ENCODE measurements at places on chromosomes 12 and 14.
A peak's percentile ranks its signal among the peaks of the same experiment; 100 is the strongest.

GRCh38 chr12:101172316-101172715 is 37.7 kb downstream of the SLC5A8 start:
- peak; percentile 10 for DNase-seq

GRCh38 chr12:71504476-71504875 is 64.9 kb downstream of the LGR5 start:
- no peak for DNase-seq

DNA sequence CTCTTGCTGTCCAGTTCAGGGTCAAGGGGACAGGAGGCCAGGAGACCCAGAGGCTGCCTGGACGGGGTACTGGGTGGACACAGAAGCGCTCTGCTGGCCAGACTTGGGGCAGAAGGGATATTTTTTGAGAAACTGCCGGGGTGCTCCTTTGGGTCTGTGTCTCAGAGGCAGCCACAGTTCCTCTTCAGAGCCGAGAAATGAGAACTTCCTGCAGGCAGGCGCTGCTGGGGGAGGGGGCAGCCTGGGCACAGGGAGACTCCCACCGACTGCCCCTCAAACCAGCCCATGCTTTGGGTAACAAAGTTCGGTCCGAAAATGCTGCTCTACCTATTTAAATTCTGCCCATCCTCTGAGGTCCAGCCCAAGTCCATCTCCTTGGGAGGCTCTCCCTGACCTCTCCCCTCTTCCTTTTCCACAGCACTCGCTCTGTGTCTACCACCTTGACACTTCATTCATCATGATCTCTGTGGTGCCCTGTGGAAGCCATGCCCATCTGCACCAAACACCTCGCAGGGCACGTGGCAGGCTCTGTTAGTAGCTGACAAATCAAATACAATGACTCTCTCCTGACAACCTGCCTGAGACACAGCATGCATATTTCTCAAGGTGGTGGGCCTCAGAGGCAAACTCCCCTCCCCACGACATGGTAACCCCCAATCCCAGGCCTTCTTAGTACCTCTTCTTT is 16.4 kb downstream of the HDAC7 start:
- no peak for DNase-seq

DNA sequence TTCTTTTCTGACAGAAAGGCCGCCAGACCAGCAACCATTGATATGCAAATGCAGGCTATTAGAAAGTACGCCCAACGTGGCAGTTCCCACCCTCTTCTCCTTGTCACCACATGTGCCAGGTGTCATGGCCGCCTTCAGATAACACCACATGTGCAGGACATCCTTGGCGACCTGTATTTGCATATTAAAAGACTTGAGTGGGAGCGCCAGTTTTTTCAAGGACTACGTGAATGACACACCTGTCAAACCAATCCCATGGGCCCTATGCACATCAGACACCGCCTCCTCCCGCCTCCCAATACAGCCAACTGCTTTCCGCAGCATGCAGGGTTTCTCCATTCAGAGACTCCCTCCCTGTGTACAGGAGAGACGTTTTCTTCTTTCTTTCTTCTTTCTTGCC is 318.6 kb upstream of the FAR2 start:
- DNase-seq: no peak

- DNase-seq: no peak
Observed at GRCh38 chr14:32667791-32668190, 270.9 kb upstream of the NPAS3 start.

GRCh38 chr14:106248321-106249192 is 722.2 kb downstream of the TMEM121 start:
- DNase-seq: no peak

GRCh38 chr14:33542338-33543287 is 408.3 kb downstream of the EGLN3 start:
- DNase-seq: no peak

DNA sequence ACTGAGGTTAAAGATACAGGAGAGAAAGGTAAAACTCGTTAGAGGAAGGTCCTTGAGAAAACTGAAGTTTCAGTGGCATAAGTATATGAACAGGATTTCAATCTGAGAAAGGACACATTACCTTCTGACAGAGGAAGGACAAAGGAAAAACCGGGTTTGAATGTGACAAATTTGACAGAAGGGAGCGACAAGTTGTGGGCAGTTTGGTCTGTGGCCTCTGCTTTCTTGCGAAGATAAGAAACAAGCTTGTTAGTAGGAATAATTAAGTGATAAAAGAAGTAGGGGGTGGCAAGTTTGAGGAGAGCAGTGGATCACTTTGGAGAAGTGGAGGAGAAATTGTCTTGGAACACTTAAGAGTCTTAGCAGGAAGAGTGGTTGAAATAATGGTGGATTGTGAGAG is 5.1 kb downstream of the MON2 start:
- DNase-seq: no peak

GRCh38 chr12:93552427-93552826 is 20.0 kb upstream of the SOCS2 start:
- no peak for DNase-seq

- DNase-seq: no peak
Observed at GRCh38 chr12:115619889-115620288, 657.6 kb downstream of the MED13L start.

DNA sequence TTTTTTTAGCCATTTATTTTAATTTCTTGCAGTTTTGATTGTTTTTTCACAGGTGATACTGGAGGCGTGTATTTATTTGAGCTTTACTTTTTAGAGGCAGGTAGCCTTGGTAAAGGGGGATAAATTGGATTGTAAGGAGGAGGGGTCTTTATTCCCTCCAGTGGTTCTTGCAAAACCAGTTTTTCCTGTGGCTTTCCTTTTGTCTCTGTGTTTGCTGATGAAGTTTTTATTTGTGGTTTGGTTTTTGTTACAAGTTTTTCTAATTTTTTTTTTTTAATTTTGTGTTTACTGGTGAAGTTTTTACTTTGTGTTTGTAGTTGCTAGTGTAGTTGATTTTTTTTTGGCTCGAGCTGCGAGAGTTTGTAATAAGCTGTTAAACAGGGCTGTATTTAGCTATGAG is 278.5 kb downstream of the PRKD1 start:
- no peak for DNase-seq

GRCh38 chr14:56199982-56200577 is 81.9 kb downstream of the PELI2 start:
- no peak for DNase-seq

- no peak for DNase-seq
Observed at GRCh38 chr12:106601031-106601430, 18.2 kb downstream of the RFX4 start.

- peak; percentile 67 for DNase-seq
Observed at GRCh38 chr14:68627868-68628604, 164.8 kb downstream of the ZFP36L1 start.

DNA sequence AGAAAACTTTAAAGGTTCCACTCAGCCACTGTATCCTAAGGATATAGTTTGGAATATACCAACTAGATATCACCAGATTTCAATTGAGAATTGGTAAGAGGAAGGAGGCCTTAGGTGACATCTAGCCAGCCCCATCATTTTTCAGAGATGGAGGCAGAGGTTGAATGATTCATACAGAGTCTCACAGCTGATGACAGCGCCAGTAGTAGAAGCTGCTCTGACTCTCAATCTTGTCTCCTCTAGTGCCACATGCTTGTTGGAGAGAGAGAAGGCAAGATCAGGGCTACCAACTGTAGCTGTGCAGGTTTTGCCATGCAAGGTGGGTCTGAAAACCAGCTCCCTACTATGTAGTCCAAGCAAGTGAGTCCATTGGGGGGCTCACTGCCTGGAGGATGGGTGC is 6.1 kb downstream of the FRMD6 start:
- peak; percentile 22 for DNase-seq

DNA sequence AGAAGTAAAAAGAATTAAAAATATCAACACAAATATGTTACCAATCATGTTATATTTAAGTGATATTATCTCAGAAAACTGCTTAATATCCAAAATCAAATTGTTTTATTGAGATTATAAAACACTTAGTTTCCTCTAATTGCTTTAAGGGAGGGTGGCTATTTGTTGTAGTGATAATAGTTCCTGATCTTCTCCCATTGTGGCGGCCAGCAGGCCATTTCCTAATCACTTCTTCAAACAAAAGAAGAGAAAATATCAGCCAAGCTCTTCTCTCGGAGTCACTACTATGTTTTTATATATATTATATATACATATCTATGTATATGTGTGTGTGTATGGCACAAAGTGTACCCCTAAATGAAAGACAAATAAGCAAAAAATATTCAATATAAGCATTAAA is 31.5 kb downstream of the ERO1A start:
- no peak for DNase-seq

DNA sequence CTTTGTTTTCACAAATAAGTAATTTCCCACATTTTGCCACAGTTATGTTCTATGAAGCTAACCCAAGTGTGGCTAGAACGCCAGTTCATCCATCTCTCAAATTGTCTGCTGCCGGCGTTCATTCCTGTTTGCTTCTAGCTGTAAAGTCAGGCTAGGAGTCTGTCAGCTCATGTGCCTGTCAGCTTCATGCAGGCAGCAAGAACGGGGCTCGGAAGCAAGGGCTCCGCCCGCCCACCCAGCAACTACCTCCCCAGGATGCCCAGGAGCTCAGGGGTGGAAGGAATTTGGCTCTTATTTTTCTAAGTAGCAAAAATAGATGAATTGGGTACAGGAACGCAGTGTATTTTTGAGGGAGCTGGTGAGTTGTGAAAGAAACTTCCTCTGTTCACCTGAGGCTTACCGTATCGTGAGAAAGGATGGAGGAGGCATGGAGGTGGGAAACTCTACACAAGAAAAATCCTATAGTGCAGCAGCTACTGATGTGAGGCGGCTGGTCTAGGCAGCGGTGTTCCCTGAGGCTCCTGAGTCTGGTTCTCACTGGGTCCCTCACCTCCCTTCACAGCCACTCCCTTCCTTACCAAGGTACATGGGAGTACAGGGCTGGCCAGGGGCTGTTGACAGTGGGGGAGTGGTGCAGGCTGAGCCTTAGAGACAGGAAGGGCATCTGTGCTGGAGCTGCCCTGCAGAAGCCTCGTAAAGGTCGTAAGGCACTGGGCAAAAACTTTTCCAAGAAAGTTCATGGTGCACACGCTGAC is 54.5 kb upstream of the AMN start:
- DNase-seq: no peak

GRCh38 chr14:33793398-33794110 is 157.3 kb downstream of the EGLN3 start:
- no peak for DNase-seq

DNA sequence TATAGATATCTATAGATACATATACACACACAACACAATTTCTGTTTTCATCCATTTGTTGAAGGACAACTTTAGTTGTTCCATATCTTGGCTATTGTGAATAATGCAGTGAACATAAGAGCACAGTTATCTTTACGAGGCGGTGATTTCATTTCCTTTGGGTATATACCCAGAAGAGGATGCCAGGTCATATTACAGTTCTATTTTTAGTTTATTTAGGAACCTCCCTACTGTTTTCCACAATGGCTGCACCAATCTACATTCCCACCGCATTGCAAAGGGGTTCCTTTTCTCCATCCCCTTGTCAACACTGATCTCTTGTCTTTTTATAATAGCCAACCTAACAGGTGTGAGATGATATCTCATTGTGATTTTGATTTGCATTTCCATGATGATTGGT is 143.4 kb upstream of the ARHGAP5 start:
- DNase-seq: no peak

DNA sequence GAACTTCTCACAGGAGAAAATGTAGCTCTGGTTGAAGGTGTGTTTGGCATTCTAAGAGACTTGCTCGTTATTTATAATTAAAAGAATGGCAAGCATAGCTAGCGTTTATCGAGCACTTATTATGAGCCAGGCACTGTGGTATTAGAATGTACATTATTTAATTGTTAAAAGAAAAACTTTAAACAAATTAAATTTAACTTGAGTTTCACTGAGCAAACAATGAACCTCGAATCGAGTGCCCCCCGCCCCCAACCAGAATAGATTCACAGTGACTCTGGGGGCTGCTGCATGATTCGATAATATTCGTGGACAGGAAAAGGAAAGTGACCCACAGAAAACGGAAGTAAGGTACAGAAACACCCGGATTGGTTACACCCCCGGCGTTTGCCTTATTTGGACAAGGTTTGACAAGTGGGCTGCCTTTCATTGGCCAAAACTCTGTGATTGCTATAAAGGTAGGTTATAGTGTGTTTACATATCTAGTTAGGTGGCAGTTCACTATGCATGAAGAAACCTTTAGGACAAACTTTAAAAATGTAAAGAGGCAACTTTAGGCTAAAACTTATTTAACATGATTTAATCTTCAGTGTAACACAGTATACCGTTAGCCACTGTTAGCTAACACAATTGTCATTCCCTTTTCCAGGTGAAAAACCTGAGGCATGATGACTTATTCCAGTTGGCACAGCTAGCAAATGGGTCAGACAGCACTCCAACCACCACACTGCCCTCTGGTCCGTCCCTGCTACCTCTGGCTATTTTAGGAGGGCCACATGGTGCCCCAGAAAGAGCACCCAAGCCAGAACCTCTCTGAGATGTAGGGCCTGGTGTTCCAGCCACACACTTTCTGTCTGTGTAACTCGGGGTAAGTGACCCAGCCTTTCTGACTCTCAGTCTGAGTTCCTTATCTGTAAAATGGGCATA is 7.1 kb downstream of the SCNN1A start:
- DNase-seq: peak; percentile 37

- DNase-seq: peak; percentile 89
Observed at GRCh38 chr14:23551266-23552028, at the start of gene ZFHX2. Gene ZFHX2 (minus strand): TSS chr14:23551765. CDS start chr14:23535325, 16,440 bp downstream.

DNA sequence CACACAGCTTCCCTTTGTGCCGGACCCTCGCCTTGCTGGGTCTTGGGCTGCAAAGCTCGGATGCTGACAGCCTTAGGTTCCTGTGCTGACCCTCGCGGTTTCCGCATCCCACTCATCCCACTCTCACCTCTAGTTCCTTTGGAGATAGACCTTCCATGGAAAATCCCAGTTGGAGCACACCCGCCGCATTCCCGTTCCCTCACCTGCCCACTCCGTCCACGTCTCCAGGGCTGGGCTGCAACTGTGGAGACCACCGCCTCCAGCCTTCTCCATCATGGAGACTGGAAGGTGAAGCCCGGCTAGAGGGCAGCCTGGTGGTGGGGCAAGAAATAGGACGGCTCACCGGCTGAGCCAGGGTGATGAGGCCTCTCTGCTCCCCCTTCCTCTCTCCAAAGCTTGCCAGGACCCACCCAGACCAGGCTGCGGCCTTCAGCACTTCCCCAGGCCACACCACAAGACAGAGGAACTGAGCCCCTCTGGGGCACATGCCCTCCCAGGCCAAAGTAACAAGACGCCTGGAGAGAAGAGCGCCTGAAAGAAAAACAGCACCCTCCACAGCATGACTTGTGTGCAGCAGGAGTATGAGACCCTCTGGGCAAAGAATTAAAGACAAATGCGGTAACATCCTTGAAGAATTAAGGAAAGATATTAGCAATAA is 15.0 kb downstream of the TMEM121 start:
- no peak for DNase-seq

DNA sequence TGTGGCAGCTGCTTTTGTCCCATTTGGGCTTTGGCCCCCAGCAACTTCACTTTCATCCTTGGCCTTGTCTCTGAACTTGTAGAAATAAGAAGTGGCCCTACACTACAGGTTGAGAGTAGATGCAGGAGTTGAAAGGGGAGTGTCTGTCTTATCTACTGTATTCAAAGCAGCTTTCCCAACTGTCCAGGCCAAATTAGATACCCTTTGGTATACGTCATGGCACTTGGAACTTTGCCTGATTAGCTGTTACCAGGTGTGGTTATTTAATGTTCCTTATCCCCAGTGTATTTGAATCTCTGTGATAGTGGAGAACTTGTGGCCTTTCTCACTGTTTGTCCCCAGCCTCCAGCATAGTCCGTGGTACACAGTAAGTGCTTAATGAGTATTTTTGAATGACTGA is 33.5 kb downstream of the SUDS3 start:
- no peak for DNase-seq
